ENCODE measurements at places on chromosomes 3 and 15. TPM values are rescaled to one million over a fixed set of nuclear protein-coding genes. Genes with fewer than 3 reads are reported as not detected.

Gene WDR48
- 39.0 TPM for polyA plus RNA-seq

Gene KAT2B
- 21.0 TPM for polyA plus RNA-seq

Gene WDR72
- polyA plus RNA-seq = 0.25 TPM

GRCh38 chr15:77550301-77551251 lies 82.1 kb downstream of the LINGO1 start:
- no peak for DNase-seq

DNA sequence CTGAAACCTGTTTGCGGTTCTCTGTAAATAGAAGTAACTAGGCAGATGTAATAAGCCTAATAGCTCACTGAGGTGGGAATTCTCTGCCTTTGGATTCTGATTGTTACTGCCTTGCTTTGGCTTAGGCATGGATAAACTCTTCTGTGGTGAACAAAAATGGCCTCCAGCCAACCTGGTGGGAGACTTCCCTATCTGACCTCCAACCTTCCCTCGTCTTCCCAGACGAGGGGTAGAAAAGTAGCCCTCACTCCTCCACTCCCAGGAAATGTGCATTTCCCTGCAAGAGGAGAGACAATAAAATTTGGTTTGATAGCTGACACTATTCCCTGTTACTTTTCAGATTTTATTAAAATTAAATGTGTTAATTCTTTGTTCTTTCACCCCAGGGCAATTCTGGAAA lies 606 bp upstream of the CD96 start:
- no peak for DNase-seq

GRCh38 chr3:45215466-45215865 lies 10.6 kb downstream of the TMEM158 start:
- DNase-seq = no peak

DNA sequence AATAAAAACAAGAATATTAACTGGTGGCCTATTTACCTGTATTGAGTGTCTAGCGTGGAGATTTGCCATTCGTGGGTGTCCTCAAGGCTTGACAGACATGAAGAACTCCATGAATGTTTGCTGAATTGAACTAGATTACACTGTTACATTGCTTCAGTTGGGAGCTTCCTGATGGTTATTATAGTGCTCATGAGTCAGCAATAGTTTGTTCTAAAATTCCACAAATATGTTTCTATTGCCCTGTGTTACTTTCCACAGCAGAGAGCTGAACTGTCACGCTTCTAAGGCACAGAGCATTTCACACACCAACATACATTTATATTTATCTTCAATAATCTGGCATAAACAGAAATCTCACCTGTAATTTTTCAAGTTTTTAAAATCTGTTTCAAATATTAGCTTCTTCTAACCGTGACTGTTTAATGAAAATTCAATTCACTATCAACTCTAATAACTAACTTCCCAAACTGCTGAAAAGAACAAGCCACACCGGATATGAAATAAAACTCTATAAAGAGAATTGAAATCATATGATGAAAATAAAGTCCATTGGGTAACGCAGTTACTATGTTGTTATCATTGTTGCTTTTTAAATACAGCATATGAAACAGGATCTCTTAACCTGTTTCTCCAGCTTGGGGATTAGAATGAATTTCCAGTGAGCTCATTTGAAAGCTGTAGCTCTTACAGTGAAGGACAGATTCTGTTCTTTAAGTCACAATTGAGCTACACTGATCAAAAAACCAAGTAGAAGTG lies 61.2 kb upstream of the MCF2L2 start:
- no peak for DNase-seq

- DNase-seq = no peak
Measured at GRCh38 chr3:193819117-193820010, 226.4 kb downstream of the OPA1 start.

DNA sequence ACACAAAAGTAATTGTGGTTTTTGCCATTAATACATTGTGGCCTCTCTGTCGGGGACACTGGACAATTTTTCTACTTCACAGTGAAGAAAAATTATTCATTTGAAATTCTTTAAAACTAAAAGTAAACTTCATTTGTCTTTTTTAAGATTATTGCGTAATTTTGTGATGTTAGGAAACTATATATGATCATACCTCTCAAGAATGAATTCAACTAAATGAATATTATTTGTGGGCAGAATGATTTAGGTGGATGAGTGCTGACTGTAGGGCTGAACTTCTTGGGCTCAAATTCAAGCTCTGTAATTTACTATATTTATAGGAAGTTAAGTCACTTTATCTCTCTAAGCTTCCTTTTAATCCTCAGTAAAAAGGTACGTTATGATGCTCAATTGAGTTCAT lies 441.2 kb downstream of the ROBO1 start:
- no peak for DNase-seq

- DNase-seq = no peak
Measured at GRCh38 chr3:28101705-28102104, 139.7 kb upstream of the CMC1 start.

DNA sequence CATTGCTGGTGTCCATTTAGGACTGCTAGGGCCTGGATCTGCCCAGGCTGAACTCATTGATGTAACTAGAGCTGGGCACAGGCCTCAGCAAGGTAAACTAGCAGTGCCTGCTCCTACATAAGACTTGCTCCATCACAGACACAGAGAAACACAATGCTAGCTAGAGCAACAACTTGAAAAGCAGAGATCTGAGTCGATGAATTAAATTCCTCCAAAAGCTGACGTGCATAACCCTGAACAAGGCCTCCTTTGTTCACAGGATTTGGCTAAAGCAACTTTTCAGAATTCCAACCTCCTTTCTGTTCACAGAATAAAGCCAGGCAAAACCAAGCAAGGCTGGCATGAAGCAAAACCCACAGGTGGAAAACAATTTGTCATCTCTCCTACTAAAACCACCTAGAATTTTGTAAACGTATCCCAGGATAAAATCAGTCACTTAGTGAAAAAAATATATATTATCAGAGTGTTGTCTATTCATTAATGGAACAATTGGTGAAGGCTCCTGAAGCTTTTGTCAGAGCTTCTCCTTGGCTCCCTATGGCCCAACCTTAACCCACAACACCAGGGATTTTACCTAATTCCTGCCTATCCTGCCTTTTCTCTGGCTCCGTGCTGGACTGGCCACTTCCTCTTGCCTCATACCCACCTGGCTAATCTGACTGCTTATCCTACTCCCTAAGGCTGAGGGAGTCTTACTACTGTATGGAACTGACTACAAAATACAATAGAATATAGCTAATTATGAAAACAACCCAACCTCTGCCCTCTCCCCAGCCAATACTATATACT lies 39.9 kb downstream of the PLCH1 start:
- no peak for DNase-seq

DNA sequence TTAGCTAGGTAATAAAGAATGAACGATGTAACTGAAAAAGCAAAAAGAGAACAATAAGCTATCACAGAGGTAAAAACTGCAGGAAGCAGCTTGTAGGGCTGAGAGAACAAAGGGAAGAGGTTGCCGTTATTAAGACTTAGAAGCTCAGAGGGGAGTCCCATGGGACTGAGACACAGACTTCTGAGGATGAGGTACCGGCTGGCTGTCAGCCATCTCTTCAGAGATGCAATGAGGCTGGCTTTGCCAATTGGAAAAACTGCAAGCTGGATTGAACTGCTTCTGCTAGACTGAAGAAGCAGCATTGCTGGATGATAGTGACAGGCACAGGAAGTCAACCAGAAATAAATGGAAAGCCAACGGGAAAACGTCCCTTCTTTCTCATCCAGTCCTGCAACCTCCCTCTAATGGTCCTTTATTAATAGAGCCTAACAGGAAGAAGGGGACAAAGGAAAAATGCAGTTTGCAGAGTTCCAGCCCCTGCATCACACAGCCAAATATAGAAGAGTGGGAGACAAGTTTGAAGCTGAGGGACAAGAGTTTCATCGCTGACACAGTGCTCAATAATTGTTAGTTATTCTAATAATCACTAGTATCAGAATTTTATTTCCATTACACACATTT lies 21.1 kb upstream of the KLHL6 start:
- no peak for DNase-seq

- no peak for DNase-seq
Measured at GRCh38 chr3:128374746-128375445, 91.8 kb downstream of the DNAJB8 start.

DNA sequence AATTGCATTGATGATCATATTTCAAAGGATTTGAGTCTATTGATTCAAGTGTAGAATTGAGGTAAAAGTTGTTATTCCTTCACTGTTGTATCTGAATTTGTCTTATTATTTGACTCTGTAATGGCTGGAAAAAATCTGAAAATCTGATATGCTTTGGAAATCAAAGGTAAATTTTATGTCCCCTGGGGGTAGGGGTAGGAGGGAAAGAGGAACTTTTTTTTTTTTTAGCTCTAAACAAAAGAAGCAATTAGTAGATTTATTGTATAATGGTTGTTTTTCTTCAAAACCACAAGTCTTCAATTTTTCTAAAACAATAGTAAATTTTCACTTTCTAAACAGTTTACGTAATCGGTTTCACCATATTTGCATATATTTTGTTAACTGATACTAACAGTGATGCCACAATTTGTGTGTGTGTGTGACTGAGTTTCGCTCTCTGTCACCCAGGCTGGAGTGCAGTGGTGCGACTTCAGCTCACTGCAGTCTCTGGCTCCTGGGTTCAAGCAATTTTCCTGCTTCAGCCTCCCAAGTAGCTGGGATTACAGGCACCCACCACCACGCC lies 91.7 kb upstream of the GOLGA6L4 start:
- DNase-seq = no peak

DNA sequence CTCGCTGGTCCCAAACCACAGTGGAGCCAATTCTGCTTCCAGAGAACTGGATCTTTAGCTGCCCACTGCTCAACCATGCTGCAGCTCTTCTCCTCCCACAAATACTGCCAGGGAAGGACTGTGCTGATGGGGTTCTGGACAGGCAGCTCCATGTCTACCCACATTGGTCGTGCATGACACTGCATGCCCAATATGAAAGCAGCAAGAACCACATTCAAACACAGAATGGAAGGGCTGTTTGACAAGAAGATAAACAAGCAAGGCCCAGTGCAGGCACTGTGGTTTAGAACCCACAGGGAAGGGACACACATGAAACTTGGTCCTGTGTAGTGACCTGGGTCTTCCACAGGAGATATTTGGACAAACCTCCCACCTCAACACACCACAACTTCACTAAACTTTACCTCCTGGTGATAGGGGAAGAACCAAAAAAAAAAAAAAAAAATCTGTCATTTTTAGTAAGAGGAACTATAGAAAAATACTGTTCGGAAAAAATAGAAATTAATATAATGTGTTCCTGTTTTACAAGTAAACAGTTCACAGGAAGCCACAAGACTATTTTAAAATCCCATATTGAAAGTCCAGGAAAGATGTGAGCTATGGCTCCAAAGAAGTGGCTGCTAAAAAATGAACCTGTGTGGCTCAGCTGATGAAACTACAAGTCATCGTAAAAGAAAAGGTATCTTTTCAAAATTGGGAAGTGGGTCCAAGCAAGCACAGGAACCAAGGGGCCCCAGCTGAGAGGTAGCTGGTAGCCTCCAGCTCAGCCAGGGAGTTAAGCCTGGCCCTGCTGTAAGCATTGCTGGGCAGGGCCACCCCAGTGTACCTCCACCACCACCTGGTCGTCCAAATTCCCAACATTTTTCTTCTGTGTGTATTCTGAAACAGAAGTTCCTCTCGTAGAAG lies 77.7 kb upstream of the ACAN start:
- DNase-seq = no peak

GRCh38 chr3:136667081-136667480 lies 85.1 kb downstream of the STAG1 start:
- DNase-seq = no peak

DNA sequence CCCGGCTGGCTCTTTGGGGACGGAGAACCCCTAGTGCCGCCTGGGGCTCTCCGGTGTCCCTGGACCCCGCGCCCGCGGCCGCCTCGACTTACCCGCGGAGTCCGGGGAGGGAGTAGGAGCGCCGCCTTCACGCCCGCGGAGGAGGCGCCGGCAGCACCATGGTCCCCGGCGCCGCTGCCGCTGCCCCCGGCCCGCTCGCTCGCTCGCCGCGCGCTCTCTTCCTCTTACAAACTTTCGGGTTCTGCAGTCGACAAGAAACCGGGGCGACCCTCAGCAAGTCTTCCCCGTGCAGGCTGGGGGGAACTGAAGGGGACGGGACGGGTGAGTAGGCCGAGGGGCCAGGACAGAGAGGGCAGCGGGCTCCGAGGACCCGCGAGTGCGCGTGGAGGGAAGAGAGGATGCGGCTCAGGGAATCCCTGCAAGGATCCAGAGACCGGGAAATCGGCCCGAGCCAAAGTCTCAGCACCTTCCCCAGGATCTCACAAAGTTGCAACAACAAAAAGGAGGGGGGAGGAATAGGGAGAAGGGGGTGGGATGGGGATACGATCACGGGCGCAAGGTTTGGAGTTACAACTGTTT lies 2.0 kb downstream of the FOXP1 start:
- DNase-seq = no peak

- no peak for DNase-seq
Measured at GRCh38 chr15:59825901-59826300, 136.8 kb upstream of the BNIP2 start.

- DNase-seq = no peak
Measured at GRCh38 chr3:123244128-123244527, 42.4 kb downstream of the SEC22A start.

All from forelimb muscle (tissue), 1 donor.